ENCODE measurements at places on chromosomes 1 and 21.

- no peak for DNase-seq
Measured at GRCh38 chr1:203051841-203052324, 25.6 kb downstream of the PPFIA4 start.

GRCh38 chr1:94327001-94327690, 89.8 kb upstream of the ARHGAP29 start:
- no peak for DNase-seq

GRCh38 chr1:18088077-18088594, 19.5 kb upstream of the IGSF21 start:
- no peak for DNase-seq

DNA sequence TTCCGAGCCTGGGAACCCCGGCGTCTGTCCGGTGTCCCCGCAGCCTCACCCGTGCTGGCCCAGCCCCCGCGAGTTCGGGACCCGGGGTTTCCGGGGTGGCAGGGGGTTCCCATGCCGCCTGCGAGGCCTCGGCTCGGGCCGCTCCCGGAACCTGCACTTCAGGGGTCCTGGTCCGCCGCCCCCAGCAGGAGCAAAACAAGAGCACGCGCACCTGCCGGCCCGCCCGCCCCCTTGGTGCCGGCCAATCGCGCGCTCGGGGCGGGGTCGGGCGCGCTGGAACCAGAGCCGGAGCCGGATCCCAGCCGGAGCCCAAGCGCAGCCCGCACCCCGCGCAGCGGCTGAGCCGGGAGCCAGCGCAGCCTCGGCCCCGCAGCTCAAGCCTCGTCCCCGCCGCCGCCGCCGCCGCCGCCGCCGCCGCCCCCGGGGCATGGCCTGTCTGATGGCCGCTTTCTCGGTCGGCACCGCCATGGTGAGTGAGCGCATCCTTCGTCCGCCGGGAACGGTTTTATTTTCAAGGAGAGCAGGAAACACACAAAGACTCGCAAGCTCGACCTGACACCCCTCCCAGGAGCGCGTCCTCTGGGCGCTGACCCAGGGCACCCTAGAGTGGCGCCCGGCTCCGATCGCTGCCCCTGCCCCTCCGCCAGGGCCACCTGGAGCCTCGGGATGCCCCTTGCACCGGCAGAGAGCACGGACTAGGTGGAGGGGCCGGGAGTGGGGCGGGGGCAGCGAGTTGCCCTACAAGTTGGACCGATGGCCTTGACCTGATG, at the start of gene ABCG1:
TSS of gene ABCG1 (plus strand) at position 305 of the 770 bp plus-strand sequence. CDS start at position 428, 123 bp downstream.
- DNase-seq, result no peak

DNA sequence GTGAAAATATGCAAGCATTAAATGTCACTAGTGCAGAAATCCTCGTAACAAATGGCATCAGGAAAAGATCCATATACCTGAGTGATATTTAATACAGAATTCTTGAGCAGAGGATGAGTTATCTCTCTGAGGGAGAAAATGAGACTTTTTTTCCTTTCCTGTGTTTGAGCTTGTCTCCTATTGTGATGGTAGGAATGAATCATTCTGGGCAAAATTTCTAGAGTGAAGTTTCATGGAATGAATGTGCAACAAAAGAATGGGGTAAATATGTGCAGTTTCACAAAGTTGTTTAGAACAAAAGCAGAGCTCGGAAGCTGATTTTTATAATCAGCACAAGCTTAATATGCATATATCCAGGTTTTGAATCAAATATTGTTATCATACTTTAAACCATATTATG, 4.6 kb downstream of the CTPS1 start:
- no peak for DNase-seq

- no peak for DNase-seq
Measured at GRCh38 chr21:38477226-38477625, 21.1 kb downstream of the ERG start.

DNA sequence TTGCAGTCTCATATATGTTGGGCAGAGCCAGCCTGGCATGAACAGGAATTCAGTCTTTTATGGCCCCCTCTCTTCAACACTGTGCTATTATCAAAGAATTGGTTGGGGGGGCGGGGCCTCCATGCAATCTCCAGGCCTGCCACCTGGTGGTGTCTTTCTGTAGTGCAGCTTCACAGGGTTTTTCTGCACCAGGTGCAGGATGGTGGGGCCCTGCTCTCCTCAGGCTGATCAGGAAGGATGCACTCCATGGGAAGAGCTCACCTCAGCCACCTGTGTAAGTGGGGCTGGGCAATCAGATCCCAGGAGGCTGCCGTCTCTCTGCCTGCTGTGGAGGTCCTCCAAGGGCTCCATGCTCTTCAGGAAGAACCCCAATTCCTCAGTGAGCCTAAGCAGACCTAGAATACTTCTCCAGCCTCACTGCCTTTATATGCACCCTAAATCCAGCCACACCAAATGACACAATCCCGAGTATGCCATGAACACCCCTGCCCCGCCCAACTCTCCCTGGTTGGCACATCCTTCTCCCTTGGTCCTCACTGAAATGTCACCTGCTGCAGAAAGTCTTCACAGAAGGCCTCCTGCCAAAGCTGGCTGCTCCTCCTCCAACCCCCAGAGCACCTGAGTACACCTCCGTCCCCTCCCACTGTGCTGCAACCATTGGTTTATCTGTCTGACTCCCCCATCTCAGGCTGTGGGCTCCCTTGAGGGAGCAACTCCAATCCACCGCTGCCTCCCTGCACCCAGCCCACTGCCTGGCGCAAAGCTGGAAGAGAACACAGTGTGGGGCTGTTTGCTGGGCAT, 16.5 kb downstream of the STK40 start:
- peak; percentile 94 for DNase-seq

- DNase-seq, result no peak
Measured at GRCh38 chr1:18836654-18837053, 22.8 kb downstream of the TAS1R2 start.

- DNase-seq, result no peak
Measured at GRCh38 chr1:18723206-18723605, 92.6 kb downstream of the PAX7 start.

DNA sequence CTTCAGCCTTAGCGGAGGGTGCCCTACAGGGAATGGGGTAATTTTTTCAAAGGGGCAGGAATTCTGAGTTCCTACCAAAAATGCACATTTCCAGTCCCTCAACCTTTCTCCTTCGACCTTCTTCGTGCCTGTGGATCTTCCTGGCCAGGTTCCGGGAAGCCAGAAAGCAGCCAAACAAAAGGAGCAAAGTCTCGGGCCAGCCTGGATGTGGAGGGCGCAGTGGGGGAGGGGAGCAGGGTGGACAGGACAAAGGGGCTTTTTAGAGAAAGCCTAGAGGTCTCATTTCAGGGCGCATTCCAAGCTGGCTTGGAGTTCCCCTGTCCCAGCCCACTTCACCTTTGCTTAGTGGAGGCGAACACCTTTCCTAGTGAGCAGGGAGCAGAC, 2.9 kb upstream of the INAVA start:
- no peak for DNase-seq

DNA sequence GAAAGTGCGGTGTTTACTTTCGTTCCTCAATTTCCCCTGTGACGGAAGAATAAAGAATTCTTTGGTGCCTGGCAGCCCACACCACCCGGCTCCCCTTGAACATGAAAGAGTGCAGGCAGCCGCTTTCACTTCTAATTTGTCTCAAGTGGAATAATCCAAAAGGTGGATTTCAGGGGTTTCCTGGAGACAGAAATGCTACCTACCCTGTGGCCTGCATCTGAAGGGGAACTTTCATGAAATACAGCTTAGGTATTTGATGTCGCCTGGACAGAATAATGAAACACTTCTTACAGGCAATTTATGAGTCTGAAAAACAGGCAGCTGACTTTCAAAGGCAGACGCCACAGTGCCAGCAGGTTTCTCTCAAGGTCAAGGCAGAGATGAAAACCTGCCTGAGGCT, 169.5 kb upstream of the USP24 start:
- DNase-seq, result no peak

DNA sequence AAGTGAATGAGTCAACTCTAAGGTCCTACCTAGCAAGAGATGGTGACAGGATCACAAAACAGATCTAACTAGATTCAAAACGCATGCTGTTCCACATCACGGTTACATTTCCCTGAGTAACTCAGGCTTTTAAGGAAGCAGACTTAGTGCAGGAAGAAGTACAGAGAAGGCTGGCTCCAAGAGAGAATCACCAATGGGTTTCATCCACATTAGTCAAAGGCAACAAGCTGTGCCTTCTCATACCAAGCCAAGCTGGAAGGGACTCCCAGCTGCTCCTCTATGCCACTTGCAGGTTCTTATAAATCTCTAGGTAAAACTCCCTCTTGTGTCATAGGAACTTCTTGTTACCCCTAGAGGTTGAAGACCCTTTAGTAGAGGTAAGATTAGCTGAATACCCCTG, 109.0 kb downstream of the KCNH1 start:
- DNase-seq, result no peak

- no peak for DNase-seq
Measured at GRCh38 chr1:153360190-153360589, 2.5 kb downstream of the S100A9 start.

DNA sequence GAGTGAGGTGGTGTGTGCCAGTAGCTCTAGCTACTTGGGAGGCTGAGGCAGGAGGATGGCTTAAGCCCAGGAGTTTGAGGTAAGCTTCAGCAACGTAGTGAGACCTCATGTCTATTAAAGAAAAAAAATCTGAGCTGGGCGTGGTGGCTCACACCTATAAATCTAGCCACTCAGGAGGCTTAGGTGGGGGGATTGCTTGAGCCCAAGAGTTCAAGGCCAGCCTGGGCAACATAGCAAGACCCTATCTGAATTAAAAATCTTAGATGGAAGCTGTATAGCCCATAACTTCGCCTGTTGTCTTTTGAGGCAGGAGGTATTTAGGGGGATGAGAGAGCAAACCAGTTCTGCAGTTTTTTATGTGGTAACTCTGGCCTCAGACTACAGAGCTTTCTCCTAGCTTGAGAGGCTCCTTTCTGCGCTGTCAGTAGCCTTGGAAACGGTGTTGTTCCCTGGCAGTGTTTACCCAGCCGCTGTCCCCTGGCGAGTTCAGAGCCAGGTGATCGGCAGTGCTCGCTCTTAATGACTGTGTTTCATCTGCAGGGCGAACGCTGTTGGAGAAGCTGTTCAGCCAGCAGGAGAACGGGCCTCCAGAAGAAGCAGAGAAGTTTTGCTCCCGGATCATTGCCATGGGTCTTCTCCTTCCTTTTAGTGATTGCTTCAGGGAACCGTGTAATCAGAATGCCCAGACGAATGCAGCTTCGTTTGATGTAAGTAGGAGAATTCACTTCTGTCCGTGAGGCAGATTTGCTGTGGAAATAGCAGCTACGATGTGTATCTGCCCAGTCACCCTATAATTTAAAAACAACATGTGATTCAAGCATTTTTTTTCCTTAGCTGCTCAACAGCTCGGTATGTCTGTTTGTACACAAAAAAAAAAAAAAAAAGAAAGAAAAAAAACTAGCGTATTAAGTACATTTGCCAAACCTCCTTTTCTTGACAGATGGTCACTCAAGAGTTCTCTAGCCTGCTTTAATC, 31.2 kb downstream of the FMN2 start:
- DNase-seq, result no peak

DNA sequence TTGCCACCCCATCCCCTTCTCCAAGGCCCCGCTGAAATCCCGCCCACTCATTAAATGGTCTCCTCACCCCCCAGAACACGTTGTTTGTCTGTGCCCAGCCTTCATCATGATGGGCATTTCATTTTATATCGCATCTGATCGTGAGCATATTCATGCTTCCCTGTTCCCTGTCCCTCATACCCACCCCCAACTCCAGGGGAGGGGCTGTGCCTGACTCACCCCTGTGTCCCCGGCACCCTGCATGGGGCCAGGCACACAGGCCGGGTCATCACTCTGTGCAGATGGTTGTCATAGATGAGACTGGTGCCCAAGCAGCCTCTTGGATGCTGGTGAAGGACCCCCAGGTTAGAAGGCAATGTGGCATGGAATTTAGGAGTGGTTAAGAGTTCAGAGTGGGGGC, 11.0 kb downstream of the CAMK2N1 start:
- no peak for DNase-seq

DNA sequence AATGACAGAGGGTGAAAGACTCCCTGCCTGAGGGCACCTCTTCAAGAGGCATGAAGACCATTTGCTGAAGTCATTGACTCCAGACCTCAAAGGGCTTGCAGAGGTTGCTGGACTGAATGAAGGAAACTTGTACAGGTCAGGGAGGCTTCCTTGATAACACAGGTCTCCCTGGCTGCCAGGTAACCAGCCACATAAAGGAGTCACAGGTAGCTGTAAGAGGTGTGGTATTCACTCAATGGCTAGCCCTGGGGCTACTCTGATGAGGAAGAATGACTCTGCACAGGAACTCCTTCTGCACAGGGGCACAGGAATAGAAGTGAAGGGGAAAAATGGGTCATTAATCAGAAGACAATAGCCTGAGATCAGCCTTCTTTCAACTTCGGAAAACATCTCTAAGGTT, 187.5 kb downstream of the LMX1A start:
- DNase-seq, result no peak

GRCh38 chr21:15682186-15682895, 47.4 kb upstream of the USP25 start:
- DNase-seq, result no peak

DNA sequence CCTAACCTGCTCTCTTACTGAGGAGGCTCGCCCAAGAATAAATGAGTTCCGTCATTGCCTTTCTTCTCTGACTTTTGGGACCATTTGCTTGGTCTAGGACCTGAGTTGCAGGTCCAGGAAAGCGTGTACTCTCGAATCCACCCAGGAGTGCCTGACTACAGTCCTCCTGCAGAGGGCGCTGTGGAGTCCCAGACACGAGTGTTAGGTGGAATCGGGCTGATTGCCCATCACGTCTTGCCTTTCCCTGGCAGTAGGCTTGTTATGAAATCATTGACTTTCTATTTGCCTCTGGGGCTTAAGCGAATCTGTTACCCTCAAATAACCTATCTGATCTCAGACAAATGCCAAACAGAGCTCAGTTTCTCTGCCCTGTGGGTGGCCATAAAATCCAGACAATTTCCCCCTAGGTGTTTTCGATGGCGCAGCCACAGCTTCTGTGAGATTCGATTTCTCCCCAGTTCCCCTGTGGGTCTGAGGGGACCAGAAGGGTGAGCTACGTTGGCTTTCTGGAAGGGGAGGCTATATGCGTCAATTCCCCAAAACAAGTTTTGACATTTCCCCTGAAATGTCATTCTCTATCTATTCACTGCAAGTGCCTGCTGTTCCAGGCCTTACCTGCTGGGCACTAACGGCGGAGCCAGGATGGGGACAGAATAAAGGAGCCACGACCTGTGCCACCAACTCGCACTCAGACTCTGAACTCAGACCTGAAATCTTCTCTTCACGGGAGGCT, at the start of gene IL20:
TSS of gene IL20 (plus strand) at position 685 of the 733 bp plus-strand sequence. CDS start 230 bp downstream, outside the sequence.
- DNase-seq, result peak; percentile 83

DNA sequence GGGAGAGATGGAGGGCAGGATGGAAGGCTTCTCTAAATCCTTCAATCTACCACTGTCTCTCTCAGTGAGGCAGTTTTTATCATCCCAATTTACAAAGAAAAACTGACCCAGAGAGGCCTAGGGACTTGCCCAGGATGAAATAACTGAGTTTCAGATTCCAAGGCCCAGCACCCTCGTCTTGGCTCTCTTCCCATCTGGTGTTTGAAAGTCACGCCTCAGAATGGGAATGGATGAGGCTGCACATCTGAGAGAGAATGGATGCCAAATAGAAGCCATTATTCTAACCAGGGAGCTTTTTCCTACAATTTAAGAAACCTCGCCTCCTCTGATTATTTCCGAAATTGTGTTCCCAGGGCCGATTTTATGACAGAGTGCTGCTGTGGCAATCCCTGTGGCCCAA, 10.6 kb upstream of the KCNN3 start:
- no peak for DNase-seq

GRCh38 chr21:33800753-33801423, 114.7 kb downstream of the ATP5PO start:
- no peak for DNase-seq

- DNase-seq, result no peak
Measured at GRCh38 chr1:53332833-53333232, 5.0 kb upstream of the LRP8 start.

All from stimulated activated CD4-positive, alpha-beta T cell treated with anti-CD3 and anti-CD28 coated beads, Interleukin-12 subunit alpha, Interleukin-12 subunit beta, amount 100 ng/mL, for 48 hours (primary cell).